ENCODE measurements at places on chromosomes 3 and 15.

- DNase-seq = peak; percentile 91
These were observed 93.2 kb upstream of the ARHGEF3 start for GRCh38 chr3:56894881-56895431.

GRCh38 chr3:134721214-134721613 lies 70.4 kb upstream of the KY start:
- DNase-seq = no peak

- DNase-seq = no peak
These were observed 13.3 kb upstream of the TNFSF10 start for GRCh38 chr3:172536505-172536904.

DNA sequence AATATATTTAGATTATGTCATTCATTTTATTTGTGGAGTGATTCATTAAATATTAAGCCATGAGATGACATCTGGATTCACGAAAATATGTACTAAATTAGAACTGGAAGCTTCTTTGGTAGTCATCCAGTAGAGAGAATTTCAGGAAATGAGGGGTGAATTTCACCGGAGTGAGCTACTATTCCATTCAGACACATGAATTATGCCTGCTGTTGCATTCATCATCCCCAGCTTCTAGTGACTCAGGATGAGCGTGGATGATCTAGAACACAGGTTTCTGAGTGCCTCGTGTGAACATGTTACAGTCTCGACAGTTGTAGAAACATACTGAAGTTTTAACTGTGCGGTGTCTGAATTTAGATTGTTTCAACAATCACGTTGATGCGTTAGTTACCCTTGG lies 42.9 kb upstream of the GABRG3 start:
- DNase-seq = no peak

DNA sequence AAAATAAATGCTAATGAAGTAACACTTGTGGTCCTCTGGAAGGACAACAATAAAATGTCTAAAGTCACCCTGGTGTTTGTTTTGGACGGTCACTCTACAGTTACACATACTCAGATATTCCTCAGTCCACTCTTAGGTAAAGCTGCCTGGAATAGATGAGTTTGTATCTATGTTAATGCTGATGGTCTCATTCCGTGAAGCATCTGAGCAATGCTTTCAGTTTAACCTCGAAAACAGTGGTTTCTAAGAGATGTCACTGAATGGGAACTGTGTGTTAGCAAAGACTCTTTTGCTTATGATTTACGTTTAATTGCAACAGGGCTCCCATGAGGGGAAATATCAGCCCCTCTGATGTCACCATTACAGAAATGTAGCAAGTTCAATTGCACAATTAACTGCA lies 49.1 kb downstream of the FBN1 start:
- DNase-seq = no peak

DNA sequence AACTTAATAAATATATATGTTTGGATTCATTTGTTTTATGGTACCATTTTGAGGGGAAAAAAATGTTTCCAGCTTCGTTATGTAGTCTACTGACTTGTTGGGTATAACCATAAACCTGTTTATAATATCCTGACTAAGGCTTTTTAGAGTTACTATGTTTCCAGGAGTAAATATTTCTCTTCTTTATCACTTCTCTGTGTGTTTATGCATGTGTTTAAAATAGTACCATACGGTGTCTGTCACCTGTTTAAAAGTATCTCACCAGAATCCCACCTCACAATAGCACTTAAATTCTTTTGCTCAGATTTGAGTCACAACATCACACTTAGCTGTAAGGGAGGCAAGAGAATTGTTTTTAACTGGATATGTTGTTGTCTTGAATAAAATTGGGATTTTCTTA lies 15.1 kb downstream of the LACTB start:
- no peak for DNase-seq

DNA sequence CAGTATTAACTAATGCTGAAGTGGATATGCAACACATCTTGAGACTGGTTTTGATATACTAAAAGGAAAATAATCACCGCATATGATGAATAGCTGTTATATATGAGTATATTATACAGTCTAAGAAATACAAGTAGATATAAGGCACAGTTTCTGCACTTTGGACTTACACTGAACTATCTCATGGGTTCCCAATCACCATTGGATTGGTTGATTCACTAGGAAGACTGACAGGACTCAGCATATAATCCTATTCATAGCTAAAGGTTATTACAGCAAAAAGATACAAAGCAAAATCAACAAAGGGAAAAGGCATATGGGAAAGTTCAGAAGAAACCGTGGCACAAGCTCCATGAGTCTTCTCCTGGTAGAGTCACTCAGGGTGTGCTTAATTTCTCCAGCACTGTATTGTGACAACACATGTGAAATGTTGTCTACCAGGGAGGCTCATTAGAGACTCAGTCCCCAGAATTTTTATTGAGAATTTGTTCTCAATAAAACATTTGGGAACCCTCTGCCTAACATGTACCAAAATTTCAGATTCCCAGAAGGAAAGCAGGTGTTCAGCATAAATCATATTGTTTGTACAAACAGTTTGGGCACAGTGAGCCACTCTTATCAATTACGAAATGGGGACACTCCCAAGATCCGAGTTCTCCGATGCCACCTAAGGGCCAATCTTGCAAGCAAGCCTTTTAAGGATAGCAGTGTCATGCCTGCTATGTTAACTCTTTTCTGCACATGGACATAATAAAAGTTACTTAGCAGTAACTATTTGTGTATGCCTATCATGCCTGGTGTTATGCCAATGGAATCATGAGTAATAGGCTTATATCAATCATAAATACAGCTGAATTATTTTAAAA lies 26.8 kb downstream of the CMC1 start:
- no peak for DNase-seq

- DNase-seq = no peak
These were observed 72.8 kb upstream of the ITGA11 start for GRCh38 chr15:68504681-68505170.

GRCh38 chr3:144107923-144108322 lies 136.3 kb downstream of the DIPK2A start:
- DNase-seq = no peak

DNA sequence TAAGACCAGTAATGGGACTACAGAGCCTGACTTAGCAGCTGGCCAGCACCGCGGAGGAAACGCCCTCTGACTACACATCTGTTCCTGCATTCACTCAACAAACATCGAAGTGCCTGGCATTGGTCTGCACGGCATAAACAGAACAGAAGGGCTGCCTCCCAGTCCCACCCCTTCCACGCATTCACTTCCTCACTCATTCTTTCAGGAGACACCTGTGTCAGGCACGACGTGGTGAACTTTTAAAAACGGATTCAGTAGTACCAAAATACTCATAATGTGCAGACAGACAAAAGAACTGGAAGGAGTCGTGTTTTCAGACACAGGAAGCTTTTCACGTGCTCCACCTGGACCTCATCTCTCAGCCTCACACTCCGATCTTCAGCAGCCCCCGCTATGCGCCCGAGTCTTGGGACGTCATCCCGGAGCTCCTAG lies 123.3 kb downstream of the XXYLT1 start:
- no peak for DNase-seq

- no peak for DNase-seq
These were observed 42.7 kb downstream of the STT3B start for GRCh38 chr3:31575448-31575847.

GRCh38 chr3:152385761-152386160 lies 117.0 kb downstream of the MBNL1 start:
- DNase-seq = no peak

DNA sequence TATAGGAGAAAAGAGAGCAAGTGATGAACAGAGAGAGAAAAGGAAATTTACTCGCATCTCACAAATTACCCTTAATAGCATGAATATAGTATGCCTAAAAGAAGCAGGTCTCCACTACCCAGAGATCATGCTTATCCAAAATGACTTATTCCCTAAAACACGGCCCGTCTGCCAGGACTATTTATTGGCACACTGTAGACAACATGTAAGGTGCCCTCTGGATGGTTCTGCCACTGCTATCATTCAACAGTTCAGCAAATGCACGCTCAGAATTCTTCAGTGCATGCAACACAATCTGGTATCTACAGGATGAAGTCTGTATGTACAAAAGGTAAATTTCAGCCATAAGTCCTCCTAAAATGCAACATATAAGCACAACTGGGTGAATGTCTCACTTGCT lies 465.8 kb downstream of the SHQ1 start:
- no peak for DNase-seq

DNA sequence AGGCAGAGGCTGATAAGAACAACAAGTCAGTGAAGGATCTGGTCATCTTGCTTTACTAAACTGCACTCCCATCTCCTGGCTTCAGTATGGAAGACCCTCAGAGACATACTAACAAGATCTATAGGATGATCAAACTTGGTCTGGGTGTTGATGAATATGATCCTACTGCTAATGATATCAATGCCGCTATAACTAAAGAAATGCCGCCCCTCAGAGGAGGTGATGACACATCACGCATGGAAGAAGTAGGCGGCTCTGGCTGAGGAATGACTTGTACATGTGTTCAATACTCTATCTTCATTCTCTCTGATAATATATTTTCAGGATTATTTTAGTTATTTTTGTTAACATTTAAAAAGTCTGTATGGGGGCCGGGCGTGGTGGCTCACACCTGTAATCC lies 17.5 kb upstream of the EIF2B5 start:
- no peak for DNase-seq

- no peak for DNase-seq
These were observed 33.9 kb downstream of the RNU5B-1 start for GRCh38 chr15:65338366-65338765.

DNA sequence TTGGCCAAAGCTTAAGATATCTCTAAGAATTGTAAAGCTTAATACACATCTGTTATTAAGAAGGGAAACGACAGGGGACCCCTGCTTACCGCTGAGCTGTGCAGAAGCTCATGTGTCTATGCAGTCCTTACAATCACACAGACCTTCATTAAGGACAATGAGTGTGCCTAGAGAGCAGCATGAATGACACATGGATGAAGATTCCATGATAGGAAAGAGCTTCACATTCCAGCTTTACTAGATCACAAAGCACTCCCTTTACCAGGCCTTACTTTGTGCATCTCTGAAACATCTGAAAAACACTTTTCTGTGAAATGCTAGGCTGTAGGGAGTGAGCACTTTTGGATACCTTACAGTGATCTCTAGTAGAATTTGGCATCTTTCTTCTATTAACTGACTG lies 32.0 kb downstream of the RNF168 start:
- no peak for DNase-seq

GRCh38 chr15:72182244-72182643 lies 15.3 kb downstream of the GRAMD2A start:
- no peak for DNase-seq

- DNase-seq = no peak
These were observed 78.5 kb downstream of the TRAK1 start for GRCh38 chr3:42169579-42170120.

GRCh38 chr3:139388821-139389551 lies 461 bp downstream of the COPB2 start:
- peak; percentile 15 for DNase-seq

- DNase-seq = no peak
These were observed 140.2 kb downstream of the CACNA2D3 start for GRCh38 chr3:54262541-54262940.

DNA sequence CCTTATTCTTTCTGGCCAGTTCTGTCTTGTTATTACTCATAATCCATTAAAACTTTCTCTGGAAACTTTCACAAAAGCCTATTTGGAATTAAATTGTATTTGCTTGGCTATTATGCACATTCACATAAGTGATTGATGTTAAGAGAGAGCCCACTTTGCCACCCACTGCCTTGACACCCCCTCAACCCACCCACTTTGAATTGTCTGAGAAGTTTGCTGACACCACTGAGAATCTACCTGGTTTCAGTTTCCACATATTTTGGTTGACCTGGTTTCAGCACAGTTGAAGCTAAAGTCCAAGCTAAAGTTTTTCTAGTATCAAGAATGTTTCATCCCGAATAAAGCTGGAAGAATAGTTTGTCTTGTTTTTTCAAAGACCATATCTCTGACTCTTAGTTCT lies 70.9 kb downstream of the ARMC8 start:
- no peak for DNase-seq

DNA sequence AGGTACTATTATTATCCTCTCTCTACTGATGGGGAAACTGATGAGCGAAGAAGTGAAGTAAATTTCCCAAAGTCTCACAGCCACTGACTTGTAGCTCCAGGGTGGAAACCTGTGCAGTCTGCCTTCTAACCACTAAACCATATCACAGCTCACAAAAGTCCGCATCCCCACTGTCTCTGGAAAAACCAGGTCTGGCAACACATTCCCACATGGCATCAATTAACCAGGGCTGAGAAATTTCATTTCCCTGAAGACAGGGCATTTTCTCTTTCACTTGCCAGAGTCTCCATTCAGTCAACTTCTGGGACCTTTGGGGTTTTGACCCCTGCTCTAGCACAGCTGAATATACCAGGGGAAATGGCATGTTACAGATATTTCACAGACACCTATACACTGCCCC lies 26.5 kb downstream of the FBXO40 start:
- DNase-seq = no peak

DNA sequence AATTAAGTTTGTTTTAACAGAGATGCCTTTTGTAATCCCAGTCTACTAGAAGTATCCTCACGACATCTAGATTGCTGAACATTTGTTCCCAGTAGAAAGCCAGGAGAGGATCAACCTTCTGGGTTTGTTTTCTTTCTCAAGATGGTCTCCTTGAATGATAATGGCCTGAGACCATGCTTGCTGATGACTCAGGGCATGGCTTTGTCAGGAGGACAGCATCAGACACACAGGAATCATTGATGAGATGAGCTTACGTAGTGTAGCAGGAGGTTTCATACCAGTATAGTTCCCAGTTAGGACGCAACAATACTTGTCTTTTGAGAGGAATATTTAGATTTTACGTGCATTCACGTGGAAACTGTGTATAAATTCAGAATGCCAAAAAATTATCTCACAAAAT lies 38.6 kb downstream of the ATP1B3 start:
- no peak for DNase-seq

DNA sequence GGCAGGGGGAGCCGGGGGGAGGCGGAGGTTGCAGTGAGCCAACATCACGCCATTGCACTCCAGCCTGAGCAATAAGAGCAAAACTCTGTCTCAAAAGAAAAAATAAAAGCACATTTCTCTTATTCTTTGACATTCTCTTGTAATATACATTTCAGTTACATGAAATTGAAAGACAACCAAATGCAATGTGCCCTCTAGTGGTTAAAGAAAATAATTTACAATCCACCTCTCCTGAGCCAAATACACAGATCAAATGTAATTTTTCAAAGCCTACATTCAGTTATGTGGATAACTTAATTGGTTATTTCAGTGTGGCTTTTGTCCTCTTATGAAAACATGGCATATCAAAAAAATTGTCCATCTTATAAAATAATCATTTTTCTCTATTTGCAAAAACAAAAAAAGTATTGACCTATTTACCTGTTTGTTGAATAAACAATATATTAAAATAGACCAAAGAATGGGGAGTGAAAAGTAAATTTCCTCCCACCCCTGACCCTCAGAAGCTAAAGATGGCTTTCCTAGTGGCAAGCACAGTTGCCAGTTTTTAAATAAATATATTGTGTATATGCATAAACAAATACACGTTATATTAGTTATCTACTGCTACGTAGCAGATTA lies 14.2 kb upstream of the U2SURP start:
- DNase-seq = peak; percentile 53

GRCh38 chr15:35362195-35362829 lies 183.7 kb downstream of the DPH6 start:
- DNase-seq = no peak
